ENCODE measurements at places on chromosomes 6 and 20.

- no peak for DNase-seq
Measured at GRCh38 chr20:38304845-38305447, 990 bp downstream of the BPI start.

- no peak for DNase-seq
Measured at GRCh38 chr20:48665785-48666184, 162.0 kb downstream of the PREX1 start.

GRCh38 chr6:111789598-111789997 is 83.7 kb downstream of the FYN start:
- no peak for DNase-seq

DNA sequence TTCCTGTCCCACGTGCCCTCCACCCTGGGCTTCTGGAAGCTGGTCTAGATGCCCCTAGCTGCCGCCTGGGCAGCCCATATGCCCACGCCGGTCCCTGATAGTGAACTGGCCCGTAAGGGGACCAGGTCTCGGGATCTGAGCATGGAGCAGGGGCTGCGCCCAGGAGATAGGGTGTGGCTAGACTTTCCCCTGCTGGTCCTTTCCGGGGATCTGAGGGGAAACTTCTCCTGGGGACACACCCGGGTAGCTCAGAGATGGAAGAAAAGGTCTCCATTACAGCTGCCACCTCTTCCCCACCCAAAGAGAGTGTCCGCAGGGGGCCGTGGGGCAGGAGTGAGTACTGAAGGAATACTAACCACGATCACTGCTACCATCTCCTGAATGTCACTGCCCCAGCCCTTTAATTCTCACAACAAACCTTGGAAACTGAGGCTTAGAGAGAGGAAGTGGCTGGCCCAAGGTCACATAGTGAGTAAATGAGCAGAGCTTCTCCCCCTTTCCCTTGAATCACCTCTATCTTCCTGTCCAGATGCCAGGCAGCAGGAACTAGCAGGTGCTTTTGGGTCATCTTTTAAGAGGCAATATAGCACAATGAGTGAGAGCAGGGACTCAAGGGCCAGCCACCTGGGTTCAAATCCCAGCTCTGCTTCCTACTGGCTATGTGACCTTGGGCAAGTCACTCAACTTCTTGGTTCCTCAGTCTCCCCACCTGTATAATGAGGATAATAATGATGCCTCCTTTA is 11.8 kb upstream of the CCN5 start:
- DNase-seq: no peak

- DNase-seq: no peak
Measured at GRCh38 chr6:116329156-116329555, 41.6 kb upstream of the DSE start.

GRCh38 chr6:90364286-90364685 is 67.6 kb upstream of the BACH2 start:
- DNase-seq: no peak

DNA sequence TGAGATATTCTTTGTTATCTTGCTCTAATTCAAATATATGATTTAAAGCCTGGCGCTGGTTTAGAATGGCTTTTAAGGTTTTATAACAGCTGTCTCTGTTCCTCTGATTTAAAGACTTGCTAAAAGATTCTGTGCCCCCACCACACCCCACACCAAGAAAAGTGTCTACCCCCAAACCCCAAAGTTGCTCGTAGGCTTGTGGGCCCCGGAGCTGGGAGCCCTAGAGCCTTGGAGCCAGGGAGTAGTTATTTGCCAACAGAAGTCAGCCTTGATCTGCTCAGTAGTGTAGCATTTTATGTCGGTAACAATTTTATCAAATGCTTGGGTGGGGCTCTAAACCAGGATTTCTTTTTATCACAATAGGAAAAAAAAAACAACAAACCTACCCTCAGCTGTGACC is 105.2 kb upstream of the TRAF3IP2 start:
- DNase-seq: no peak

GRCh38 chr6:14789996-14790395 is 455.9 kb upstream of the JARID2 start:
- no peak for DNase-seq

- DNase-seq: no peak
Measured at GRCh38 chr6:121856296-121856695, 420.9 kb downstream of the GJA1 start.

GRCh38 chr6:145015739-145016558 is 719.4 kb downstream of the EPM2A start:
- no peak for DNase-seq

DNA sequence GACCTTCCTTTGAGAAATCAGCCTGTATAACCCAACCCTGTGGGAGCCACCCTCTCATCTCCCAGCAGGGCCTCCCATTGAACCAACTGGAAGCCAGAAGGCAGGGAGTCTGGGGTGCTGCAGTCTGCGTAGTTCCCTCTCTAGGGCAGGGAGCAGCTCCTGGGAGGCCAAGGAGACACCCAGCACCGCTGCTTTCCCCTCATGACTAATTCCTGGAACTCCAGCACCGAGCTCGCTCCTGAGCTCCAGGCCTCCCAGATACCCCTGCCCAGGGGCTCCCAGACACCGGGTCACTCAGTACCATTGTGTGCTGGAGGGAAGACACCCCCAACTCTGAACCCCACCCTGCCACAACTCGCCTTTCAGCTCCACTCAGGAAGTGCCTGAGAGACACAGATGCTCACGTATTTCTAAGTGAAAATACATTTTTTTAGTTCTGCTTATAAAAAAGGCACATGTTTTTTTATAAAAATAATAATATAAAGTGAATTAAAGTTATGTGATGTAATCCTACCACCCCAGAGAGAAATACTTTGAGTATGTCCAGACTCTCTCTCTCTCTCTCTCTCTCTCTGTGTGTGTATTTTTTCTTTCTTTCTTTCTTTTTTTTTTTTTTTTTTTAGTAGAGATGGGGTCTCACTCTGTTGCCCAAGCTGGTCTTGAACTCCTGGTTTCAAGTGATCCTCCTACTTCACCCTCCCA is 17.5 kb downstream of the PIM1 start:
- DNase-seq: no peak

Measured in cortex of kidney (tissue), 1 donor.